OCI-LY7 (cell line): ENCODE measurements at places on chromosomes 7 and 10.
A peak's percentile ranks its signal among the peaks of the same experiment; 100 is the strongest.

- peak; percentile 91 for DNase-seq
Measured at GRCh38 chr7:7944619-7945282, 23.8 kb upstream of the GLCCI1 start.

DNA sequence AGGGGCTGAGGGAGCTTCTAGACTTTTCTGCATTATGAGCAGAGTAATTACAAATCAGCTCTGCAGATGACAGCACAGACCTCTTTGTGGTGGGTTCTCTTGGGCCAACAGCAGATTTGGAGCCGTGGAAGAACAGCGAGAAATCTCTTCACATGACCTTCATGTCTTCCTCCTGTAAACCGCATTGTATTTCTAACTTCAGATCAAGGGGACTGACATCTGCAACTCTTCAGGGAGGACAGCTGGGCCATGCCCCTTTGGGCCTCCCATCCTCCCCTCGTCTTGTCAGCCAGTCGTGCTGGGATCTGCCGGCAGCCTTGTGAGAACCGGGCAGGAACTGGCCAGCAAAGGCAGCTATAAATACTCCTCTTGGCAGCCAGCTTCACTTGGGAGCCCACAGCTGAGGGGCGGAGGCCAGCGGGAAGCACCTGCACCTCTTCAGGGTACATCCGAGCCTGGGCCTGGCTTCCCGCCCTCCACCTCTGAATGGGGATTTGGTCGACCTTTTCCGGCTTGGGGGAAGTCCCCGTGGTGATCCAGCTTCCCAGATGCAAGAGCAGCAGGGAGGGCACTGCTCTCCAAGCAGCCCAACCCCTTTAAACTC is 54.7 kb downstream of the STEAP1B start:
- DNase-seq, result peak; percentile 93

DNA sequence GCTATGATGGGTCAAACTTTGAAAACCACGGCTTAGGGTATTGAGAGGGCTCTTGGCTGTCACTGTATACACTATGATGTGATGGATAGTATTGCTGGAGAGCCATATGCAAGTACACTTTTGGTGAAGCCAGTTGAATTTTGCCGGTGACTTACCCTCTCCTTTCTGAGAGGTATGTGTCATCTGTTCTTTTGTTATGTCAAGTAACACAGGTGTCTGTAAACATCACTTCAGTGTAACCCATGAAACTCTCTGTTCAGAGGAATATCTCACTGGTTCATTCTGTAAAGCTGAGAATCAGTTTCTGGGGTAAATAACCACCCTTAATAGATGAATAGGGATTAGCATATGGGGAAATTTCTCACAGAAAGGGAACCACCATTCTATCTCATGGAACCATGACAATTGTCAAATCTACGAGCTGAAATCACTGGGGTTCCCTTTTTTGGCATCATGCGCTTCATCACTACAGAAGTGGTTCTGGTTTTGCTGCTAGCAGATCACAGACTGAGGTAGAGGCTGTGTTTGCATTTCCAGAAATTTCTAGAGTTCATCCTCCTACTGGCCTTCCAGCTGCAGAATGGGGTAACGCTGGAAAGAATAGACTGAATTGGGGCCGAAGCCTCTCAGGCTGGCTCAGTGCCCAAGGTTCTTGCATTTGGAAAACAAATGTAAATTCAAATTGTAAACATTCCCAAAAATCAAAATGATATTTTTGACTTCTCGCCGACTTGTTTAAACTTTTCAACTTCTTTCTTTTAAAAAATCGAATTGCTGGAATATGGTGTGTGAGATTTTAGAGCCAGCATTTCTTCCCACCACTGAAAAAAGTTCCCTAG is 83.3 kb upstream of the CREB5 start:
- DNase-seq, result no peak

DNA sequence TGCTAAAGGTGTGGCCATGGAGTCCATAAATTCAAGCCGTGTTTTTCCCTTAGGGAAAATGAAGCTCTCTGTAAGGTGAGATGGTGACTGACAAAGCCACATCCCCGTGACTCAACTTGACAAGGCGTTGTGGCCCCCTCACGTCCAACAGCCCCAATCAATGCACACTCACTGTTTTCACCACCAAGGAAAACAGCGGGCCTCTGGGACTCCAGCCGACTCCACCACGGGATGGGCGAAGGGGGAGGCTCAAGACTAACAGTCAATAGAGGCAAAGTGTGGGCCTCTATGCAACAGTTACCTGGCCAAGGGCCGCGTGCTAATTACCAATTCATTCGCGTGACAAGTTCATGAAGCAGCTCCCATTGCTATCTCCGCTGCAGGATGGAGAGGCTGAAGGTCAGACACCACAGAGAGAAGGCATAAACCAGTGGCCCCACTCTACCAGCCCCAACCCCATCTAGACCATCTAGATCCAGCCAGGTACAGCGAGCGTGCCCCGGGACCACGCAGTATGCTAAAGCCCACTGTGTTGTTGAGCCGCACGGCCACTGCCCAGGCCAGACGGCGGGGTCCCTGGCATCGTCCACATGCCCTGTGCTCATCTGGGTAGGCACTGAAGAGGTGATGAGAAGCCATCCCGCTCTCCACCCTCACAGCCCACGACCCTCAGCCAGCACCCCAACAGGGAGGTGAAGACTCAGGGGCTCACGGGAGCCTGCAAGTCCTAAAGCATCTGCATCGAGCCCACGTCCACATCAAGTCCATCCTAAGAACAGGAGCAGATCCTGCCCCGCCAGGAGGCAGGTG is 76.1 kb downstream of the PROSER2 start:
- no peak for DNase-seq

DNA sequence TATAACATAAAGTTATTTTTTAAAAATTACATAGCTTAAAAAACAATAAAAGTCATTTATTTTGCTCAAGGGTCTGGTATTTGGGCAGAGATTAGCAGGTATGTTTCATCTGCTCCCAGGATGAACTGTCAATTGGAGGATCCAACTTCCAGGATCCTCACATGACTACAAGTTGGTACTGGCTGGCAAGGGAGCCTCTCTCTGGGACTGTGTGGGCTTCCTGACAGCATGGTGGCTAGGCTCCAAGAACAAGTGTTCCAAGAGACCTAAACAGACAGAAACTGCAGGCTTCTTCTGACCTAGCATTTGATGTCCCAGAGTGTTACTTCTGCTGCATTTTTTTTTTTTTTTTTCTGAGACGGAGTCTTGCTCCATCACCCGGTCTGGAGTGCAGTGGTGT is 107.2 kb downstream of the AVL9 start:
- DNase-seq, result no peak

- DNase-seq, result peak; percentile 74
Measured at GRCh38 chr10:72316748-72317435, 37.8 kb downstream of the DNAJB12 start.

DNA sequence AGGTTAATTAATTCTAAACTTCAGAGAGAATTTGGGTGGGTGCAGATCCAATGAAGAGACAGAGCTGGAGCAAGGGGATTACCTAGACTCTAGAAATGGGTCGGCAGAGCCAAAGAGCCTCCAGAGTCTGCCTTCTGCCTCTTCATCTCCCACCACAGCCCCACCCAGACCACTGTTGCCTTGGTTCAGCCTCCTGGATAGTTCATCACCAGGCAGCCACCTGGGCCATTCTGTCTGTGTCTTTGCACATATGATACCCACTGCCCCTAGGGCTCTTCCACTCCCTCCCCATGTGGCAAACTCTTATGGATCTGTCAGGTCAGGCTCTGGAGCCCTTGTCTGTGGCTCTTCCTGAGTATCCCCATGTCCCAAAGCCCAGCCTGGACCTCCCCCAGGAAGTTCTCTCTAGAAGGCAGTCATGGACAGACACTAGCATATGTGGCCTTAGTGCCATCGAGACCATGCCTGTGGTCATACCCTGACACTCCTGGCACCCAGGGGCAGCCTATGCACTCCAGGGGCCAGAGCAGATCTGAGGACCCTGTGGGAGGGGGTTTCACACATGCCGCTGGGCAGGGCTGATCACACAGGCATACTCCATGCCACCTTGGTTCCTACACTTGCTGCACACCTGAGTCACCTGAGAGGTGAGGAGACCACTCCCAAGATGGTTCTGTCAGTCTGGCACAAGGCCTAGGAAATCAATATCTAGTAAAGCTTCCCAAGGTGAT is 41.6 kb downstream of the FRMPD2 start:
- DNase-seq, result no peak

GRCh38 chr10:44380829-44381600 is 3.9 kb downstream of the CXCL12 start:
- DNase-seq, result no peak

- DNase-seq, result no peak
Measured at GRCh38 chr7:2022021-2022409, 210.7 kb downstream of the MAD1L1 start.

GRCh38 chr10:100341953-100342626 is 4.9 kb upstream of the SCD start:
- peak; percentile 51 for DNase-seq

GRCh38 chr7:80443325-80443724 is 68.5 kb downstream of the GNAT3 start:
- no peak for DNase-seq

GRCh38 chr7:127474457-127474856 is 81.9 kb upstream of the ZNF800 start:
- DNase-seq, result no peak

- no peak for DNase-seq
Measured at GRCh38 chr7:135714534-135715009, 13.4 kb downstream of the SLC13A4 start.

DNA sequence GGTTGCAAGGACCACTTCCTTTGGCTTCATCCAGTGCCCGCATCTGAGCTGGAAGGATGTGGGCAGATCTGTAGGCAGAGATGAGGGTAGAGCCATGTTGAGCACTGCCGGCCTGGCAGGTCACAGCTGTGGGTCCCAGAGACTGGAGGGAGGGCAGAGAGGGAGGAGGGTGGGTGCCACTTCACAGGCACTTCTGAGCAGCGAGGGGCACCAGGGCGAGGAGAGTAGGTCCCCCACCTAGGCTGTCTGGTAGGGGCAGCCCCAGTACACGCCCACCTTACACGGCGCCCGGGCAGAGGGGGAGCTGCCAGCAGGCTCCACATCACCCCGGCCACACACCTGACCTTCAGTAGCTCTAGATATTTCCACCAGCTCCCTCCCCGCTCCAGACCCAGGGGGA is 473.0 kb upstream of the FOXK1 start:
- DNase-seq, result no peak

DNA sequence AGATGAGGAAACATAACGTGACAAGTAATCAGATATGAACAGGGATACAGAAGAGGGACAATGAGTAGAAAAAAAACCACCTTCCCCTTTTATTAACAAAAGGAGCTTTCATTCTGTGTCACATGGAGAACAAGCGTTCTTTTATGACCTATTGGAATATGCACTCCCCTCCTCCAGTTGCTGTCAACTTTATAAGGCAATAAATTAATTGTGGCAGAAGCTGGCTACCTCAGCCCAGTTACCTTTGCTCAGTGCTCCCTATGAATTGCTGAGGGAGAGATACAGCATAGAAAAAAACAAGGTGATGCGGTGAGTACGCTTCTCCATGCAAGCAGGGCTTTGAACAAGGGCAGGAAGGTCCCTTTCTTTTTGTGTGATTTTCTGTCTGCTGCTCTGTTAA is at the start of gene MGAM2:
TSS of gene MGAM2 (plus strand) at position 220 of the 400 bp plus-strand sequence. CDS start 5,156 bp downstream, outside the sequence.
- no peak for DNase-seq

GRCh38 chr7:3844540-3845151 is 543.6 kb downstream of the SDK1 start:
- DNase-seq, result no peak

GRCh38 chr10:50387732-50388073 is 136.4 kb upstream of the ASAH2 start:
- DNase-seq, result peak; percentile 18

GRCh38 chr10:18737841-18738240 is 78.6 kb downstream of the ARL5B start:
- no peak for DNase-seq

- DNase-seq, result no peak
Measured at GRCh38 chr10:127497685-127498084, 51.4 kb upstream of the NPS start.

DNA sequence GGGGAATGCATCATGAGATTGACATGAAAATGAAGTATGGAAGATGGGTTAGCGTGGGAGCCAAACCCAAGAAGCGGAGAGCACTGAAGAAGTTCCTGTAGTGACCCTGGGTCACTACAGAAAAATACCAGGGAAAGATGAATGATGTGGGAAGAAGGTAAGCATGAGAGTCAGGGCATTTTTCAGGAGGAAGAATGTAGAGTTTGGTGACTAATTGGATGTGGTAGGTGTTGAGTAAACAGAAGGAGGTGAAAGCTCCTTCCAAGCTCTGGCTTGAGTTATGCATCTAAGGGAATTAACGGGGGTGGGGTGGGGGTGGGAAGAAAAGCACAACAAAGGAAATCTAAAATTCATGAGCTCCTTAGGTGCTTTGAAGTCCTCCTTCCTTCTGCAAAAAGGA is 238.1 kb upstream of the AOAH start:
- DNase-seq, result no peak

GRCh38 chr10:45526309-45526905 is 146.2 kb downstream of the ZFAND4 start:
- no peak for DNase-seq

GRCh38 chr7:102889851-102890250 is 22.9 kb upstream of the LRRC17 start:
- no peak for DNase-seq

- DNase-seq, result no peak
Measured at GRCh38 chr7:71414490-71414889, 282.5 kb downstream of the GALNT17 start.

DNA sequence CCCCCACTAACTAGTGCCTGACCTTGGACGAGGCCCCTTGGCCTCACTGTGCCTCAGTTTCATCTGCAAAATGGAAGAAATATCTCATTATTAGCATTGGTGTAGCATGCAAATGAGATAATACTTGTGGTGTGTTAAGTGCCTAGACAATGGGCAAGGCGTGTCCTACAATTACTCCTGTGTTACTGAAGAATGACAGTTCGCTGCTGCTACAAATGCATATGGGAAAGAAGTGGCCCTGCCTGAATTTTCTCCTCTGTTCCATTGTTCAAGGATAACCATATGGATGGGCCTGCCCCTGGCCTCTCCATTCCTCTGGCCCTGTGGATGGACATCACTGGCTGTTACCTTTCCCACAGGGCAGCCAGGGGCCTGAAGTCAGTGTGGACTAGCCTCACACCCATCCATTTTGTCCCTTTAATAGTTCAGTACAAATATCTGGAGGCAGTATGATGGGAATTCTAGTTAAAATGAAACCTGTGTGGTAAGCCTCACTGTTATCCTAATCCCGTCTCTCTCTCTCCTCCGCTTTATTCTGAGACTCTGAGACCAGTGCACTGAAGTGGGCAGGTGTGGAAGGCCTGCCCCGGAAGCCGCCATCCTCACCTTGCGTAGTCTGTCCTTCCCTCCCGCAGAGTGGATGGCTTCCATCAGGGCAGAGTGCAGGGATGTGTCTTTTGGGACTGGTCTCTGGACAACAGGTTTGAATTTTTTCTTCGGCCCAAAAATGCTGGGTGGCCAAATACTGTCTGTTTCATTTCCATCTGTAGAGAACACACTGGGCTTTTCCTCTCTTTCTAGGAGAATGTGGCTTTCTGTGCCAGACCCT is 244.6 kb upstream of the GRB10 start:
- DNase-seq, result no peak

GRCh38 chr7:100210805-100211204 is 8.9 kb upstream of the PVRIG start:
- DNase-seq, result no peak

GRCh38 chr7:140342727-140343514 is 55.4 kb downstream of the SLC37A3 start:
- peak; percentile 63 for DNase-seq
